Activated CD4-positive, alpha-beta T cell treated with anti-CD3 and anti-CD28 coated beads for 36 hours (primary cell): ENCODE measurements at places on chromosomes 6 and 20. TPM values are rescaled to one million over a fixed set of nuclear protein-coding genes. Genes with fewer than 3 reads are reported as not detected.

DNA sequence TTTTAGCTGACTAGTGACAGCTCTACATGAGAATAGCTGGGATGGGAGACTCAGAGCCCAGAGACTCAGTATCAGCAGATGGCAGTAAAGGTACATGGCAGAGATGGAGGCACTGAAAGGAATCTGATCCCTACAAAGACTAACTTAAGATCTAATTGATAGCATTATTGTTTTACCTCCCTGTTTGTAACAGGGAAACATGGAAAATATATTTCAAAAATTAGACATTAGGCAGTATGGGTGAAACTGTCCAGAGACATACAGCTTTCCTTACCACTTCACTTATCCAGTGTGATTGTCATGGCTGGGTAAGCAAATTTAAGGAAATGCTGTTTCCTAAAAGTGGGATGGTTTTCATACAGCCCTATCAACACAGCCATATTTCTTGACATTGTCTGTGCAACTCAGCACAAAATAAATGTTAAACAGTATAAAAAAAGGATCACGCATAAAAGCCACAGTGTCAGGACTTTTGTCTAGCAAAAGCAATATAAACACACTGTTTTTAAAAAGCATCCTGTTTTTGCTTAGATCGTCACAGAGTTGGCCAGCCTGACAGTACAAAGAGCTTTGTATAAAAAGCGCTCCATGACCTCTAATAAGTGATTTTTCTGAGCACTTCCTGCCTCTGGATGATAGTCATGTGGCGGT is 376.9 kb downstream of the PHF3 start:
- H3K36me3 ChIP-seq, result no peaks in the 10 kb centered on the region
- H3K4me3 ChIP-seq, result no peak overlapping the region
- no peak overlapping the region for H3K27ac ChIP-seq
- H3K4me1 ChIP-seq, result no peaks in the 10 kb centered on the region

- H3K27me3 ChIP-seq, result no peaks in the 10 kb centered on the region
- H3K4me3 ChIP-seq, result no peak overlapping the region
- no peak overlapping the region for H3K27ac ChIP-seq
- H3K36me3 ChIP-seq, result peaks cover 9% of the 10 kb centered on the region
- DNase-seq, result peak; percentile 32
- peaks cover 25% of the 10 kb centered on the region for H3K4me1 ChIP-seq
Observed at GRCh38 chr20:2865630-2866029, 7.7 kb upstream of the PTPRA start.

GRCh38 chr20:10654630-10655029 is 19.2 kb downstream of the JAG1 start:
- H3K36me3 ChIP-seq, result no peaks in the 10 kb centered on the region
- peaks cover 3% of the 10 kb centered on the region for H3K4me1 ChIP-seq
- H3K27ac ChIP-seq, result no peak overlapping the region
- peaks cover 8% of the 10 kb centered on the region for H3K27me3 ChIP-seq
- H3K4me3 ChIP-seq, result no peak overlapping the region

GRCh38 chr6:136963259-136963658 is 41.2 kb downstream of the SLC35D3 start:
- no peaks in the 10 kb centered on the region for H3K4me1 ChIP-seq
- no peak overlapping the region for H3K4me3 ChIP-seq
- no peaks in the 10 kb centered on the region for H3K36me3 ChIP-seq
- H3K27me3 ChIP-seq, result peaks cover 17% of the 10 kb centered on the region

GRCh38 chr20:55576981-55577380 is 428.3 kb downstream of the CBLN4 start:
- no peak overlapping the region for H3K4me3 ChIP-seq
- no peaks in the 10 kb centered on the region for H3K36me3 ChIP-seq

DNA sequence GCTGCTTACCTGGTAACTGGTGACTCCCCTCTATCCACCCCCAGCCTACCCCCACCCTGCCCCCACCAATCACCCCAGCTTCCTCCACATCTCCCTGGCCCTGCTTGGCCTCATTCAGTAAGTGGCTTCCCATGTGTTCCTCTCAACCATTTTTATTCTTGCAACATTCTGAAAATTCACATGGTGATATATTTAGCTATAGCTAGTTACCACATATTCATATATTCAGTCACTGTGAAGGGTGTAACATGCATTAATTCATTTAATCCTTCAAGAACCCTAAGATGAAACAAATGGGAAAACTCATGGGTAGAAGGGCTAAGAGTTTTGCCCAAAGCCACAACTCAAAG is 95.4 kb upstream of the CEP85L start:
- DNase-seq, result no peak
- peaks cover 23% of the 10 kb centered on the region for H3K4me1 ChIP-seq

GRCh38 chr20:17572034-17572638 is 2.3 kb downstream of the DSTN start:
- peaks cover 3% of the 10 kb centered on the region for H3K36me3 ChIP-seq
- no peak overlapping the region for H3K27ac ChIP-seq
- H3K4me3 ChIP-seq, result no peak overlapping the region
- H3K4me1 ChIP-seq, result peaks cover 26% of the 10 kb centered on the region
- peaks cover 3% of the 10 kb centered on the region for H3K27me3 ChIP-seq
- DNase-seq, result no peak

DNA sequence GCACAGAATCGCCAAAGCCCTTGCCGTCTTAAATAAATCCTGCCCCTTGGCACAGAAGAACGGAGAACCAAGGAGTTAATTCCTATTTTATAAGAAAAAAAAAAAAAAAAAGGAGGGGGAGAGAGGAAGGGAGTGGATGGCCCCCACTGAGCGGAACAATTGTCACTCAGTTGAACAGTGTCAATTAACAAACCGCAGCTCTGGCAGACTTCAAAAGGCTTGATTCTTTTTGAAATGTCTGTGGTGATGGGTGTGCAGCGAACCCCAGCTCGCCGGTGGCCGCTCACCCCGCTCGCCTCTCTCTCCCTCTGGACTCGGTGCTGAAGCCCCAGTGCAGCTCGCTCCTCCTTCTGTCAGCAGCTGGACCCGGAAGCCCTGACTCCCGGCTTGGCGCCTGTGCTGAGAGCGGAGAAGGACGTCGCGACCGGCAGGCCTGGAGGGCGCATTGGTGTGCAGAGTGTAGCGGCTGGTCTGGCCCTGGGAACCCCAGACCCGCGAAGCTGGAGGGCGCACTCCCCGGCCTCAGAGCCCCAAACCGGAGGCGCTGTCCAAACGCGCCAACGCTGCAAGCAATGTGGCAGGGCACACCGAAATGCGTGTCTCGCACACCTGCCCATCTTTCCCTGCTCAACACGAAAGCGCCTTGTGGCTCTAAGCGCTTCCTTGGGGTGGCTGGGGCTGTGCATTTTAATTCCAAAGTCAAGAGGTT is 3.4 kb downstream of the LINC00237 start:
- H3K36me3 ChIP-seq, result no peaks in the 10 kb centered on the region
- H3K27me3 ChIP-seq, result peaks cover 70% of the 10 kb centered on the region
- peak overlapping the region; percentile 61 for H3K4me3 ChIP-seq
- peak; percentile 59 for DNase-seq

- H3K27ac ChIP-seq, result no peak overlapping the region
- H3K4me3 ChIP-seq, result no peak overlapping the region
- H3K27me3 ChIP-seq, result no peaks in the 10 kb centered on the region
- H3K36me3 ChIP-seq, result peaks cover 2% of the 10 kb centered on the region
- peaks cover 27% of the 10 kb centered on the region for H3K4me1 ChIP-seq
Observed at GRCh38 chr20:25046181-25046641, 11.7 kb downstream of the ACSS1 start.

DNA sequence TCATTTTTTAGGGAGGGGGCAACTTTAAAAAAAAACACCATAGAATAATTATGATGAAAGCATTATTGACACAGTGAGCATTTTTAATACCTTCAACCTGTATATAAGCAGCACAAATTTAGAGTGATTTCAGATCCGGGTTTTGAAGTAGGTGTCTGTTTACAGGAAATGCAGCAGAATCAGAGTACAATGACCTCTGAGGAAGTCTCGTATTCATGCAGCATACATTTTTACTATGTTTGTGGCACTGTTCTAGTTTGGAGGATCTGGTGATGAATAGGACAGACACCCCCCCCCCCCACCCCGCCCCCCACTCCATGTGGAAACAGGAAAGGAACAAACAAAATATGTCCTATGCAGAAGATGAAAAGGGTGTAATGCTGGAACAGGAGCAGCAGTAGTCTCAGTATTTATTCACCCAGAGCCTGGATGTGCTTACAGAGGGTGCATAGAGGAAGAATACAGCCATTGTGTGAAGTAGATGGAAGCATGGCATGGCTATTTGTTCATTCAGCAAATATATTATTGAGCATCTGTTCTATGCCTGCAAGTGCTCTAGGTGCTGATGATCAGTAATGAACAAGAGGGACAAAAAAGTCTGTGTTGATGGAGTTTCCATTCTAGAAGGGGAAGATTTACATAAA is 19.7 kb downstream of the VAPB start:
- no peaks in the 10 kb centered on the region for H3K27me3 ChIP-seq
- peaks cover 3% of the 10 kb centered on the region for H3K36me3 ChIP-seq
- no peak overlapping the region for H3K4me3 ChIP-seq
- H3K4me1 ChIP-seq, result peaks cover 32% of the 10 kb centered on the region

GRCh38 chr20:40651151-40651550 is 37.9 kb downstream of the MAFB start:
- H3K4me3 ChIP-seq, result no peak overlapping the region
- no peak overlapping the region for H3K27ac ChIP-seq
- DNase-seq, result no peak
- H3K4me1 ChIP-seq, result no peaks in the 10 kb centered on the region
- H3K36me3 ChIP-seq, result no peaks in the 10 kb centered on the region

DNA sequence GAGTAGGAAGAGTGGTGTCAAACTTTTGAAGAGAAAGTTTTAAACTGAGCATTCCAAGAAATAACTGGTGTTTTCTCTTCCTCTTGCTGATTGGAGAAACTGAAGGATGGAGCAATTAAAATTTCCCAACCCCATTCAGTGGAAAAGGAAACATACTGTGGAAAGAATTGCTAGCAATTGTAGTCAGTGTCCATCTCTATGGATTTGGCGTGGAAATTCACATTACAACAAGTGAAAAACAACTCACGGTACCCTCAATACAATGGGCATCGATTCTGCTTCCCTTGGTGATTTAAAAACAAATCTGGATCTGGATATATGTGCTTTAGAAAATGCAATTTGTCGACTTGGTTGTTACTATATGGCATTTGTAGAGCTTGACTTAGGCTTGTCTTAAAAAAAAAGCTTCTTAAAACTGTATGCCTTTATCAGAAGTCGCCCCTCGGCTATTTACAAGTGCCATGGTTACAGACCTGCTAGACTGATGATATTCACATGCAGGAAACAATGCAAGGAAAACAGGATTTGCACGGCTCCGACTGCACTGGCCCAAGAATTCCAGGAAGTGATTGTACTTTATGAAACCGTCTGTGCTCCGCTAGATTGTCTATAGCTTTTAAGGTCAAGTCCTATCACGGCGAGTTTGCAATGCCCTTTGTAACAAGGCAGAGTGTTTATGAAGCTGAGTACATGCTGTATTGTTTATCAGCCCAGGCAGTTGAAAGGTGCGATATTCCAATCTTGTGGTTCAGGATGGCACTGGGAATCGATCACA is 131.7 kb upstream of the PHACTR1 start:
- no peaks in the 10 kb centered on the region for H3K4me1 ChIP-seq
- H3K36me3 ChIP-seq, result no peaks in the 10 kb centered on the region
- H3K4me3 ChIP-seq, result no peak overlapping the region
- no peak for DNase-seq
- H3K27me3 ChIP-seq, result no peaks in the 10 kb centered on the region

DNA sequence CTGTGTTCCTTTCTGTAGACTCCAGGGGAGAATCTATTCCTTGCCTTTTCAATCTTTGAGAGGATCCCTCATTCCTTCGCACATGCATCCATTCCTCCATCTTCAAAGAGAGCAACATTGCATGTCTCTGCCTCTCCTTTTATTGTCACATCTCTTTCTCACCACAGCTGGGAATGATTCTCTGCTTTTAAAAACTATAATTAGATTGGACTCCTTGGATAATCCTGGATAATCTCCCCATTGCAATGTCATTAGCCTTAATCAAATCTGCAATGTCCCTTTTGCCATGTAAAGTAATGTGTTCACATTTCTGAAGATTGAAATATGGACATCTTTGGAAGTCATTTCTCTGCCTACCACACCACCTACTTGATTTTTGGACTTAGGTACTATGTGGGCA is 750.1 kb downstream of the COL12A1 start:
- H3K27ac ChIP-seq, result no peak overlapping the region
- no peaks in the 10 kb centered on the region for H3K27me3 ChIP-seq
- no peaks in the 10 kb centered on the region for H3K4me1 ChIP-seq
- H3K4me3 ChIP-seq, result no peak overlapping the region
- H3K36me3 ChIP-seq, result no peaks in the 10 kb centered on the region

GRCh38 chr6:152854086-152854795 is 103.6 kb downstream of the VIP start:
- no peaks in the 10 kb centered on the region for H3K36me3 ChIP-seq
- H3K27ac ChIP-seq, result no peak overlapping the region
- H3K4me3 ChIP-seq, result no peak overlapping the region
- no peaks in the 10 kb centered on the region for H3K4me1 ChIP-seq
- peaks cover 5% of the 10 kb centered on the region for H3K27me3 ChIP-seq

GRCh38 chr20:13420625-13421024 is 199.6 kb downstream of the ISM1 start:
- H3K27ac ChIP-seq, result no peak overlapping the region
- H3K4me1 ChIP-seq, result no peaks in the 10 kb centered on the region
- no peak for DNase-seq
- no peak overlapping the region for H3K4me3 ChIP-seq
- peaks cover 19% of the 10 kb centered on the region for H3K36me3 ChIP-seq
- H3K27me3 ChIP-seq, result no peaks in the 10 kb centered on the region

DNA sequence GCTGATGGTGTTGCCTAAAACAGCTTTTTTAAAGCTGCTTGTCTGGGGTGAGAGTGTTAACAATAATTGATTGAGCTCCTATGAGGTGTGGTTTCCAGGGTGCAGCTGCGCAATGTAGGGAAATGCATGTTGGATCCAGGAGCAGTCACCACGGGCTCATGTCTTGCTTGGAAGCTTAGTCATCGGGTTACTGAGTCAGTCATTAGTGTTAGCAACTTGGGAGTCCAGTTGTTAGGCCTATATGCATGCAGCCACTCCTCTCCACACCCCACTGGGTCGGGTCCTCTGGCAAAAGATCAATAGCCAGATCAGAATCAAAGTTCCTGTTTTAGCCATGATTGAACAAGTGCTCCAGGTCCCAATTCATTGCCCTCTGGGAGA is 271.7 kb upstream of the CHD6 start:
- H3K4me1 ChIP-seq, result no peaks in the 10 kb centered on the region
- H3K27me3 ChIP-seq, result peaks cover 5% of the 10 kb centered on the region
- no peak overlapping the region for H3K4me3 ChIP-seq
- H3K36me3 ChIP-seq, result no peaks in the 10 kb centered on the region
- no peak for DNase-seq

- no peak overlapping the region for H3K4me3 ChIP-seq
- H3K36me3 ChIP-seq, result no peaks in the 10 kb centered on the region
- H3K27ac ChIP-seq, result no peak overlapping the region
- no peaks in the 10 kb centered on the region for H3K27me3 ChIP-seq
- no peak for DNase-seq
Observed at GRCh38 chr6:109224107-109224875, 129.0 kb downstream of the CEP57L1 start.

GRCh38 chr6:5665667-5666066 is 341.1 kb downstream of the NRN1 start:
- DNase-seq, result no peak
- H3K4me3 ChIP-seq, result no peak overlapping the region
- H3K27me3 ChIP-seq, result no peaks in the 10 kb centered on the region
- H3K27ac ChIP-seq, result peak overlapping the region; percentile 73

GRCh38 chr6:73665686-73666319 is 12.0 kb upstream of the SLC17A5 start:
- peaks cover 19% of the 10 kb centered on the region for H3K27me3 ChIP-seq
- H3K36me3 ChIP-seq, result no peaks in the 10 kb centered on the region
- peaks cover 9% of the 10 kb centered on the region for H3K4me1 ChIP-seq
- H3K4me3 ChIP-seq, result no peak overlapping the region
- DNase-seq, result no peak

Gene TTLL9
- not detected for total RNA-seq

Gene SAMD3
- 1.8 TPM for total RNA-seq

Gene ZNF311
- 1.0 TPM for total RNA-seq

Gene RAMACL
- 0.41 TPM for total RNA-seq

Gene TRIM38
- 24.9 TPM for total RNA-seq

Gene NMBR
- not detected for total RNA-seq

Gene RBM24
- not detected for total RNA-seq

Gene TCP11
- total RNA-seq, result not detected
